Fibroblast of skin of right biceps (primary cell): ENCODE measurements at places on chromosomes 1 and 21.

GRCh38 chr1:183281039-183281438, 95.0 kb downstream of the LAMC2 start:
- DNase-seq, result peak; percentile 50

DNA sequence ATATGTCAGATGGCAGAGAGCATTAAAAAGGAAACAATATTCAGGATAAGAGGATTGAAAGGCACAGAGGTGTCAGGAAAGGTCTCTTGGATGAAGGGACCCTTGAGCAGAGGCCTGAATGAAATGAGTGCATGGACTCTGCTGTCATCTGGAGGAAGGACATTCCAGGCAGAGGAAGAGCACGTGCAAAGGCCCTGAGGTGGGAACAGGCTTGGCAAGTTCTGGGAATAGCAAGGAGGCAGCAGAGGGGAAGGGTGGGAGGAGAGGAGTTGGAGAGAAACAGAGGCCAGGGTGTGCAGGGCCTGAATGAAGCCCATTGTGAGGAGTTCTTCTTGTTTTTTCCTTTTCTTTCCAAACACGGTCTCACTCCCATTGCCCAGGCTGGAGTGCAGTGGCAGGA, 59.0 kb upstream of the RUNX3 start:
- no peak for DNase-seq

DNA sequence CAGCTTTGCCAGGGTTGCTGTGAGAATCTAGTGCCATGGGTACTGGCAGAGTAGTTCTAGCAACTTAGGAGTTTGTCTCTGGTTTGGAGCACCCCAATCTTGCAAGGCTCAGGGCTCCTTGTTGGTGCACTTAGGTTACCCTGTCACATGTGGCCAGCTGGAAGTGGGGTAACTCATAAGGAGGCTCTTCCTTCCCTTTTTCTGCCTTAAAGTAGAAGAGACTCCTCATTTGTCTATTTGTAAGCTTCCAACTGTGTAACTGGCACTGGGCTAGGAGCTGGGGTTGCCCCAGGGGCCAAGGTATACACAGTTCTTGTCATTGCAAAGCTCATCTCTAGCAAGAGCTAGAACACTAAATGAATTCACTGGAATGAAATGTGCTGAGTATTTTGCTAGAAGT, 10.6 kb downstream of the MROH7 start:
- DNase-seq, result no peak

- DNase-seq, result peak; percentile 60
Measured at GRCh38 chr1:94039871-94040569, 80.9 kb downstream of the ABCA4 start.

DNA sequence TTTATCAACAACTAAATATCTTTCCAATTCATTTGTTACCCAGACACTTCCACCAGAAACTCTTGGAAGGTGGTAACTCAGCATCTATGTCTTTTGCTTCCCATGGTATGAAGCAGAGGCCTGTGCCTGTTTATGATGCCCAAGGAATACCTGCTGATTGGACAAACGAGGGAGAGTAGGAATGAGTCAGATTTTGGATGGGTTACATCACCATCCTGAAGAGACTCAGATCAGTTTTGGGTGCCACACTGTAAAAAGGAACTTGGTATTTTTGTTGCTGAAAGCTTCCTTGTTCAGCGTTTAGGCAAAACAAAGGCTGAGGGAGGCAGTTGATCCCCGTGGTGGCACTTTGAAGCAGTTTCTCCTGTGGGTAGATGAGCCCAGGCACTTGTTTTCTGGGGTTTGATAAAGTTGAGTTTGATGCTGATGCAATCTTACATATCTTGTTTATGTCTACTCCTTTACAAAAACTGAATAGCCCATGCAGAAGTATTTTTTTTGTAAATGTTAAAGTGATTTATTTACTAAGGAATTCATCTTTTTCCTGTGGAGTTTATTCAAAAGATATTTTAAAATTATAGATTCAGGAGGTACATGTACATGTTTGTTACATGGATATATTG, 26.7 kb upstream of the CYP4X1 start:
- DNase-seq, result no peak
